Endothelial cell of umbilical vein (primary cell): ENCODE measurements at places on chromosomes 5 and 9.

- DNase-seq: no peak
Measured at GRCh38 chr9:27679338-27679737, 106.1 kb upstream of the C9orf72 start.

DNA sequence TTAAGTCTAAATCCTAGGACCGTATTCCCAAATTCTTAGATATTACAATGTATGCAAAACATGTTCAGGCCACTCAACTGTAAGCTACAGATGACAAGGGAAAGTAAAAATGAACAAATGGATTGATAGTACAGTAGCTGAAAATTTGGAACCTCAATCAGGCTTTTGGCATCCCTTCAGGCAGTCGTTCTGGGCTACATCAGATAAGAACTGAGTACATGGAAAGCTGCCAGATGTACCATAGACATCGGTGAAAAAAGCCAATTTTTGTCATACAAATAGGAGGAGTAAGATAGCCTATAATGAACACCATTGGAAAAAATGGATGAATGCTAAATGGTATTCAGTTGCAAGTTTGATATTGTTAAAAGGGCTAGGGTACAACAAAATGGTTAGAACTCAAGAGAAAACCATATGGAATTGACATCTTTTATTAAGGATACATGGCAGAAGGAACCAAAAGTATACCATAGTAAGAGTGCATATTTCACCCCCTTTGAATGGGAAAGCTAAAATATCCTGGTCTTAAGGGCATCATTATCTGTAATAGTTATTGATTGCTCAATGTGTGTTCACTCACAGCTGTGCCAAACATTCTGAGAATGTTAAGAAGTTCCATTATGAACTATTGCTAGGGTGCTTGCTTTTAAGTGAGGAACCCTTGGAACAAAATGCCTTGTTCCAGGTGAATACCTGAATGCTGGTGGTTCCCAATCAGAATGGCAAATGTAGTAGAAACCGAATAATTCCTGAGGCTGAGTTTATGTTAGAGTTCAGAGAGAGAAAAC lies 86.4 kb downstream of the NR3C1 start:
- peak; percentile 57 for DNase-seq

GRCh38 chr5:110347781-110348180 lies 378.7 kb downstream of the TMEM232 start:
- DNase-seq: no peak

DNA sequence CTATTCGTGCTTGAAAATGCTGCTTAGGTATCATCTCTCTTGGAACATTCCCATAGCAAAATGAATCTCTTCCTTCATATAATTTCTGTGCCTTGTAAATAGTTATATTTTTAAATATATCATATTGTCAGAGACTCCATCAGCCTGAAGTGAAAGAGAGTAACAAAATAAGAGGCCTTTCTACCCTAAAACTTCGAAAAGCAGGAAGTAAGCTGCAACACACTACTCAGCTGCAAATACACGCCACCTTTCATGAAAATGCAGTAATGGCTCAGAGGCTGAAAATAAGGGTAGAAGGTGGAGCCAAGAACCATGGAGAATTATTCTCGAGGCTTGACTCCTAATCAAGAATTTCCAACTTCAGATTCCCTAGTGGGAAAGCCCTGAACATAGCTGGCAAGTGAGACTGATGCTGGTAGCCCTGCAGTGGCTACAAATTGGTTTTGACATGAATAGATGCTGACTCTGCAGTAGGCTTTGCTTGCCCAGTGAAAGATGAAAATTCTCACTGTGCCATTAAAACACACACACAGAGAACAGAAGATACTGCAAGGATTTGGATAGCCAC lies 30.2 kb upstream of the PTGER4 start:
- no peak for DNase-seq

GRCh38 chr9:128657344-128657704 lies 677 bp upstream of the DYNC2I2 start:
- no peak for DNase-seq

GRCh38 chr5:148844433-148845280 lies 18.2 kb downstream of the ADRB2 start:
- no peak for DNase-seq

- DNase-seq: no peak
Measured at GRCh38 chr9:97387504-97387886, 24.4 kb upstream of the TDRD7 start.

GRCh38 chr5:68214482-68215207 lies 911 bp upstream of the PIK3R1 start:
- DNase-seq: peak; percentile 9

GRCh38 chr5:164346785-164347630 lies 841.6 kb downstream of the MAT2B start:
- DNase-seq: no peak

DNA sequence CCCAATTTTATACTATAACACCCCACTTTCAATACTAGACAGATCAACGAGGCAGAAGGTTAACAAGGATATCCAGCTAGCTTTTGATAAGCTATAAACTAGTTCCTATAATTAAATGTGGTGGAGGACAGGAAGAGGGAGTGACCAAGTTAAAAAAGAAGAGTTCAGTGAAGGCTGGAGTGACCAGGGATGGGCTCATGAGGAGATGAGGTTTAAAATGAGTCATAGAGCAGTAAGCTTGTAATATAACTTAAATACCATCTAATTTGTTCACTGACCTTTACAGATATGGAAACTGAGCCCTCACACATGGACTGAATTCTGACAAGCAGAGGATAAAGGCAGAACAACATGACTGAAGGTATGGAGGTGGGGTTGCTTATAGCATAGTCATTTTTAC lies 284.5 kb downstream of the SPATA31D1 start:
- DNase-seq: no peak

DNA sequence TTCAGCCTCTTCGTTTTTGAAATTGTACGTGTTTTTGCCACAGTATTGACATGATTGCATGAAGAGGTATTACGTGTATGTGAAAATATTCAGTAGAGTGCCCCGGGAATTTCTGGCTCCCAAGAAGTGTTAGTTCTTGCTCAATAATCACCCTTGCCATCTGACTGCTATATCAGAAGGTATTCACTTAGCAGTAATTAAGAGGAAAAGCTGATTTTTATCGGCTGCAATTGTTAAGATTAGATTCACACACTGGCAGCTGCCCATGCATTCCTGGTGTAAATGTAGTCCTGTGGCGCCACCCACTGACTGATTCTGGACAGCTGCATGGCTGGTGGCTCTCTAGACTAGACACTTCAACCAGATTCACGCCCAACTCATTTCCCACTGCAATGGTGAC lies 440.1 kb upstream of the ADAMTS16 start:
- no peak for DNase-seq

DNA sequence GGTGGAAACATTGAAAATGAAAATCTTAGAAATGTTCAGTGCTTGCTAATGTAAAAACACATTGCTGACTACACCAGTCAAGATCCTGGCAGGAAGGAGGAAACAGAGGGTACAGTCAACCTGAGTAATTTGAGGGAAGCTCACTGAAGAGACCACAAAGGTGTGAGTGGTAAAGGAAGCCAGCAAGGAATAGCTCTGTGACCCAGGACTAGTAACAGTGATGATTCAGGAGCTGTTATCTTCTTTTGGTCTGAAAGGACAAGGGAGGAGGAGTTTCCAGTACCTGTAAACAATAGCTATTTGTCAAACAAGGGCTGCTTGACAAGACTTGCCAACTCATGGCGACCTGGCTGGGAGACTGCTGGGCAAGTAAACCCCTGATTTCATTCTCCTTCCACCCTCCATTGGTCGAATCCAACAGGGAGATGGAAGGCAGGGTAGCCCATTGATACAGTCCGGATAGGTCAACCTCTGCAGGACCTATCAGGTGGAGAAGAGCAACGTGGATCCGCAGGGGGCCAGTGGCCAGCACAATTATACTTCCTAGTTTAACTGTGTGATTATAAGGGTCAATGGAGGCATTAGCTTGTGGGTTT lies 68.1 kb downstream of the MAMDC2 start:
- no peak for DNase-seq

DNA sequence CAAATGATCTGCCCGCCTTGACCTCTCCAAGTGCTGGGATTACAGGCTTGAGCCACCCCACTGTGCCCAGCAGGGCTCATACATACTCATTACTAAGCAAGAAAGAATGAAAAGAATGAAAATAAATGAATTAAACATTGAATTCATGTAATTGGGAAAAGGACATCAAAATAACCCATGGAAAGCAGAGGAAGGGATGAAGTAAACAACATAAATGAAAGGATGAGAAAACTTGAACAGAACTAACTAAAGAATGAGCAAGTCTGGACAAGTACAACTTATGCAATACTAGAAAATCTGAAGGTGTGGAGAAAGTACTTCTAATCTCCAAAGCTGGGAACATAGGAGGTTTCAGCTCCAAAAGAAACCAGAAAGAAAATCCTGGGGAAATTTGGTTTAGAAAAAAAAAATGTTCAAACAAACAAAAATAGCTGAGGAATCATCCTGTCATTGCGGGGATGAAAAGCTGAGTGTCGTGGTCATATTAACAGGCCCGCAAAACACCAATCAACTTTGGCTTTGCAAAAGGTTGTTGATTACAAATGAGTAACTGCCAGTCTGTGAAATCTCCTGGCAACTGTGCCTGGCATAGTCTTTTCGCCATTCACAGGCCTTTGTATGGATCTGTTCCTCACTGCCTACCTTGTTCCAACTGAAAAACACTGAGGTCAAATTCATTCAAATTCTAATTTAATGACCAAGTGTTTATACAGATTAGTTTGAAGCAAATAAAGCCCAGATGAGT lies 2.3 kb upstream of the AK3 start:
- DNase-seq: no peak

DNA sequence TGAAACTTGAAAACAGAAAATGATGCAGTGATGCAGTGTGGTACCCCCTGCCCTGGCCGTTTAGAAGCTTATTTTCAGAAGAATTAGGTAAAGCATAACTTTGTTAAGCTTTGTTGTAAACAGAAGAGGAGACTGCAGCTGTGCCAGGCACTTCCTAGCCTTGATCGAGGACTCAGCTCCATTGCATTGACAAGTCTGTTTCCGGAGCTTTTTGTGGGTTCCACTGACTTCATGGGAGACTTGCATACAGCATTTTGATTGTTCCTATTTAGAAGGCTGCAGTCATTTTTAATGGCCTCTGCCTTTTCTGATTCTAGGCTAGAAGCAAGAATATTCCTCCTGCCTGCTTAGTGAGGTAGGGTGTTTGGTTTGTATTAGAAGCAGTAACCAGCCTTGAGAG lies 12.3 kb downstream of the MVB12B start:
- DNase-seq: no peak

DNA sequence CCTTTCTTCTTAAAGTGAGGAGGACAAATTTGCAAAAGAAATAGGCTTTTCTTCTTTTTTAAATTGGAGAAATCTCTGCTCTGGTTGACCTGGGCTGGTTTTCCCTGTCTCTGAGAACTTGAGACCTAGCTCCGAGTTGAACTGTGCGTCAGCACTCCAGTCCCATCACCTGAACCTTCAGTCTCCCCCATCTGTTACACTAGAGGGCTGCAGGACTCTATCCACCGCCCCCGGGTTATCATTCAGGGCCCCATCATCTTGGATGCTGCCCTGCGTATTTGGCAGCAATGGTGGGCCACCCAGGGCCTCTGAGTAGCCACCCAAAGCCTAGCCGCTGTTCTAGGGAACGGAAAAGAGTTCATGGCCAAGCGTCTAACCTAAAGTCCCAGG lies 2.5 kb downstream of the FOXE1 start:
- DNase-seq: no peak
